ENCODE measurements at places on chromosomes 16 and 17. TPM values are rescaled to one million over a fixed set of nuclear protein-coding genes. Genes with fewer than 3 reads are reported as not detected.
A peak's percentile ranks its signal among the peaks of the same experiment; 100 is the strongest.

DNA sequence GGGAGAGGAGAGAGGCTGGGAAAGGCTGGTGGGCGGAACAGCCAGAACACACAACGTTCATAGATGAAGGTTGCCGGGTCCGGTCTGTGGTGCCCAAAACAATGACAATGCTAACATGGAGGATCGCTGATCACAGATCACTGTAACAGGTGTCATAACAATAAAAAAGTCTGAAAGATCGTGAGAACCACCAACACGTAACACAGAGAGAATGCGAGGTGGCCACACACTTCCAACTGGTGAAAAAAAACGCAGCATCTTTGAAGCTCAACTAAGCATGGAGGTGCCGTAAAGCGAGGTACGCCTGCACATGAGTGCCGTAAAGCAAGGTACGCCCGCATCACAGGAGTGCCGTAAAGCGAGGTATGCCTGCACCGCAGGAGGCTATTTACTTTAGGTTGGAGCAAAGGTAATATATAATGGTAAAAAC is 42.3 kb downstream of the ABR start:
- no peak for DNase-seq
- no peak overlapping the region for H3K27ac ChIP-seq
- no peak overlapping the region for H3K4me3 ChIP-seq
- peaks cover 49% of the 10 kb centered on the region for H3K4me1 ChIP-seq
- no peaks in the 10 kb centered on the region for H3K27me3 ChIP-seq

DNA sequence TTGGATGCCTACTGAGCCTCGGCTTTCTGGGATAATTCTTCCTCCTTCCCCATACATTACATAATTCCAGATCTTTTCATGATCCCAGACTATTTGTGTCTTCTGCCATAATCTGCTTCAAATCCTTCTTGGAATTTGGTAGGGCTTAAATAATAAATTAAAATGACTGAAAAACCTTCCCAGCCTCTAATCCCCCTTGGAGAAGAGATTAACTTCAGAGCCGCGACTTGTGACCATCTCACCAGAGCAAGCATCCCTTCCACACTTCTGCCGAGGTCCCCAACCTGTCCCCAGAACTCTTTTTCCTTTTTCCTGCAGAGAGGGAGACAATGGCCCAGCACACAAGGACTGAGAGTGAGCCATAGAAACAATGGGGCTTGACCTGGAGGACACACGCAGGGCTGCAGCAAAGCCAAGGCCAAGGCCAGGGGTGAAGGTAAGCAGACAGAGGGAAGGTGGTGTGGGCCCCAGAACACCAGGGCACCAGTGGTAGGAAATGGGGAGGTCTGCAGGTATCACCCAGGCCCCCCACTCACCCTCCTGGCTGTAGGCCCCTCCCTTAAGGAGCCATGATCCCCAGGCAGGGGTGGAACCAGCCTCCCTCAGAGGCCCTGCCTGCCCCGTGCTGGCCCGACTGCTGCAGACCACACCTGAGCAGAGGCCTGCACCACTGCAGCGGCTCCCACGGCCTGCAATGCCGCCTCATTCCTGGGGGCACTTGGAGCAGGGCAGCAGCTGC is 9.6 kb upstream of the BCAR1 start:
- H3K27me3 ChIP-seq: no peaks in the 10 kb centered on the region
- no peak overlapping the region for H3K4me3 ChIP-seq
- no peaks in the 10 kb centered on the region for H3K36me3 ChIP-seq
- no peak for DNase-seq
- peaks cover 96% of the 10 kb centered on the region for H3K4me1 ChIP-seq

GRCh38 chr17:42354956-42355843 is 33.0 kb downstream of the STAT3 start:
- H3K4me1 ChIP-seq: peaks cover 85% of the 10 kb centered on the region
- H3K27me3 ChIP-seq: no peaks in the 10 kb centered on the region
- H3K4me3 ChIP-seq: no peak overlapping the region
- H3K36me3 ChIP-seq: no peaks in the 10 kb centered on the region
- DNase-seq: no peak

- H3K27me3 ChIP-seq: peaks cover 53% of the 10 kb centered on the region
- H3K36me3 ChIP-seq: no peaks in the 10 kb centered on the region
- peak overlapping the region; percentile 67 for H3K4me3 ChIP-seq
- no peak overlapping the region for H3K27ac ChIP-seq
- DNase-seq: no peak
Observed at GRCh38 chr17:76140661-76141211, 309 bp downstream of the FOXJ1 start.

GRCh38 chr17:57684711-57685498 is 60.2 kb downstream of the CCDC182 start:
- no peak for DNase-seq
- no peaks in the 10 kb centered on the region for H3K4me1 ChIP-seq
- H3K36me3 ChIP-seq: no peaks in the 10 kb centered on the region
- H3K4me3 ChIP-seq: no peak overlapping the region

- H3K27me3 ChIP-seq: peaks cover 82% of the 10 kb centered on the region
- no peak within 1 kb of the TSS for H3K27ac ChIP-seq
- H3K36me3 ChIP-seq: no peaks in the 10 kb centered on the region
- peaks cover 29% of the 10 kb centered on the region for H3K4me1 ChIP-seq
- DNase-seq: peak; percentile 16
Observed at GRCh38 chr16:23182679-23183542, at the start of gene SCNN1G. TSS of gene SCNN1G (plus strand) at chr16:23182745. CDS start at chr16:23186272, 3,527 bp downstream.

DNA sequence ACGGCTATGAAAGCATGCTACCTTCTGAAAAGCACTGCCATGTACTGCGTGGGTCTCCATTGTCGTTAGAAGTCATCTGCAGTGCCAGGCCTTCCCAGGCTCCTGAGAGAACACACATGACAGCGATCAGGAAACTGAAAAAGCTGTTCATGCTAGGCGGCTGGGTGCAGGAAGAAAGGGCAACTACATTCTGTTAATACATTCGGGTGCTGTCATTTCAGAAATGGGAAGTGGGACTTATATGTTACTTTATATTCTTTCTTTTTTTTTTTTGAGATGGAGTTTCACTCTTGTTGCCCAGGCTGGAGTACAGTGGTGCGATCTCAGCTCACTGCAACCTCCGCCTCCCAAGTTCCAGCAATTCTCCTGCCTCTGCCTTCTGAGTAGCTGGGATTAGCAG is 19.9 kb downstream of the CFAP20 start:
- no peak overlapping the region for H3K4me3 ChIP-seq
- peaks cover 34% of the 10 kb centered on the region for H3K4me1 ChIP-seq
- no peaks in the 10 kb centered on the region for H3K27me3 ChIP-seq
- H3K27ac ChIP-seq: no peak overlapping the region
- peaks cover 24% of the 10 kb centered on the region for H3K36me3 ChIP-seq

- H3K4me3 ChIP-seq: peak overlapping the region; percentile 69
- no peaks in the 10 kb centered on the region for H3K27me3 ChIP-seq
- H3K36me3 ChIP-seq: peaks cover 10% of the 10 kb centered on the region
- DNase-seq: peak; percentile 83
Observed at GRCh38 chr16:4328046-4328781, 12.3 kb downstream of the GLIS2 start.

DNA sequence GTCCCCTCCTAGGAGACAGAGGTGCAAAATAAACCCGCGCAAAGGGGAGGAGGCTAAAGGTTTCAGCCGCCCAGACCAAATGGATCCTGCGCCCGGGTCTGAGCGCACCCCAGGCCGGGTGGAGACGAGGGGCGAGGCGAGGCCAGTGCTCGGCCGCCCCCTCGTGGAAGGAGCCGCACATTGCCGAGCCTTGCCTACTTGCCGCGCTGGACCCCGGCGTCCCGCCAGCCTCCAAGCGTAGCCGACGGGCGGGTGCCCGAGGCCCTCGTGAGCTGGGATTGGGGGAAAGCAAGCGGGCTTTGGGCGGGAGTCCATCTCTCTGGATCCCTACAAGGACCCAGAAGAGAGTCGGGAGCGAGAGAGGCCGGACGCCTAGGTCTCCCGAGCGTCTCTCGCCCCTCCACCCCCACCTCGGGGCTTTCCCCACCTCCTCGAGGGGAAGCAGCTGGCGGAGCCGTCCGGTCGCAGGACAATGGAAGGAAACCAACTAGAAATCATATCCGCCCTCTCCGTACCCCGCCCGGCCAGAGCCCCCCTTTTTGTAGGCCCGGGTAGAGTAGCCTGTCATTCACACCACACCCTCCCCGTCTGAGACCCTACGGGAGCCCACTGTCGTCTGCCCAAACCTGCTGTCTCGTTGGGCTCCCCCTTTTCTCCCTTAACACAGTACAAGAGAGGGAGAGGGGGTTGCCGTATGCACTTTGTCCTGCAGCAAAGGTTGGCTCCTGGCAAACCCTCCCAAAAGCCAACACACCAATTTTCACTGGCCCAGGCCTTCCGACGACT is 664 bp upstream of the BCL6B start:
- H3K36me3 ChIP-seq: peaks cover 4% of the 10 kb centered on the region
- peaks cover 91% of the 10 kb centered on the region for H3K4me1 ChIP-seq
- H3K4me3 ChIP-seq: peak overlapping the region; percentile 68
- peak overlapping the region; percentile 99 for H3K27ac ChIP-seq
- peaks cover 20% of the 10 kb centered on the region for H3K27me3 ChIP-seq

DNA sequence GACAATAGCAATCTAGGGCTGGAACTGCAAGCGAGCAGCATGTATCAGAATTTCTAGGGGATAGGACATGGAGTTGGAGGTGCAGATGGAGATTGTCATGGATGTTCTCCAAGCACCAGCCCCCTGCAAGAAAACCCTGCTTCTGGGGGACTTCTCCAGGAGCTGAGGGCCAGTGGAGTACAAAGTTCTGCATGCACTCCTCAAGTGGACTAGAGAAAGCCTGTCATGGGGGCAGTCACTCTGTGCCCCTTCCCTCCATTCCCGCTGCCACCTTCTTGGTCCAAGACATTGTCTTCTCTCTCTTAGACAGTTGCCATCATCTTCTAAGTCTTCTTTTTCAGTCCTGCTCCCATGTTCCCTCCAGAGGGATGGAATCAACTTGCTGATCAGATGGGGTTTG is 87.9 kb downstream of the AIPL1 start:
- H3K27ac ChIP-seq: no peak overlapping the region
- H3K36me3 ChIP-seq: no peaks in the 10 kb centered on the region
- DNase-seq: no peak
- peaks cover 45% of the 10 kb centered on the region for H3K27me3 ChIP-seq
- H3K4me3 ChIP-seq: no peak overlapping the region

DNA sequence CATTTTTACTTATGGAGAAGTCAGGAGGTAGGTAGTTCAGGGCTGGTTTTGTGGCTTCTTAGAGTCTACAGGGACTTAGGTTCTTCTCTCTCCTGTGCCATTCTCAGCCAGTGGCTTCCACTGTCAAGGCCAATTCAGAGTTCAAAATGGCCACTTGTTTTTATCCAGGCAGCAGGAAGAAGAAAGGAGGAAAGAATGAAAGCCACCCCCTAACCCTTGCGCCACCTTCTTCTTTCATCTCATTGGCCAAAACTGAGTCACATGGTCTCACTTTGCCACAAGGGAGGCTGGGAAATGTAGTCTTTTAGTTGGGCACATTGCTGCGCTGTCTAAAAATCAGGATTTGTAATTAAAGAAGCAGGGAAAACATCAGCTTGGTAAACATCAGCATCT is 60.8 kb upstream of the MED9 start:
- peak overlapping the region; percentile 85 for H3K27ac ChIP-seq
- peaks cover 68% of the 10 kb centered on the region for H3K4me1 ChIP-seq
- no peaks in the 10 kb centered on the region for H3K27me3 ChIP-seq
- H3K4me3 ChIP-seq: no peak overlapping the region
- no peak for DNase-seq

DNA sequence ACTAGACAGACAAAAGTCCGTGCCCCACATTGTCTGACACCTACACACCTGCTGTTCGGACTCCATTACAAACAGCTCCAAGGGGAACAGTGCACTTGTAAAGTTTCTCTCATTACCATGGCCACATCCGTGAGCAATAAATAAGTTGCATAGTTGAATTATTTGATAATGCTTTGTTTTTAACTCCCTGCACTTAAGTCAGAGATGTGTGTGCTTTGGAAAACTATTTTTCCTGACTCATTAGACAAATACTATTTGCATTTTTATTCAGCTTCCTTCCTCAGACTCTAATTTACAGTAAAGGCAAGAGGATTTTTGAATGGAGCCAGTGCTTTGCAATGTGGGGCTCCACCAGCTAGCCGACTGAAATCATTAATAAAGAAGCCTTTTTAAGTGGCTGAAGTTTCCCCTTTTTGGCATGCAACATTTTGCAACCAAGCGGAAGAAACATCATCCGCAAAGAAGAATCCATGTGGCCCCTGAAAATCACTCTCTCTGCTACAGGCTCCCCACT is 6.5 kb upstream of the CCL2 start:
- peaks cover 68% of the 10 kb centered on the region for H3K4me1 ChIP-seq
- H3K27ac ChIP-seq: peak overlapping the region; percentile 91
- no peaks in the 10 kb centered on the region for H3K27me3 ChIP-seq
- no peak overlapping the region for H3K4me3 ChIP-seq

DNA sequence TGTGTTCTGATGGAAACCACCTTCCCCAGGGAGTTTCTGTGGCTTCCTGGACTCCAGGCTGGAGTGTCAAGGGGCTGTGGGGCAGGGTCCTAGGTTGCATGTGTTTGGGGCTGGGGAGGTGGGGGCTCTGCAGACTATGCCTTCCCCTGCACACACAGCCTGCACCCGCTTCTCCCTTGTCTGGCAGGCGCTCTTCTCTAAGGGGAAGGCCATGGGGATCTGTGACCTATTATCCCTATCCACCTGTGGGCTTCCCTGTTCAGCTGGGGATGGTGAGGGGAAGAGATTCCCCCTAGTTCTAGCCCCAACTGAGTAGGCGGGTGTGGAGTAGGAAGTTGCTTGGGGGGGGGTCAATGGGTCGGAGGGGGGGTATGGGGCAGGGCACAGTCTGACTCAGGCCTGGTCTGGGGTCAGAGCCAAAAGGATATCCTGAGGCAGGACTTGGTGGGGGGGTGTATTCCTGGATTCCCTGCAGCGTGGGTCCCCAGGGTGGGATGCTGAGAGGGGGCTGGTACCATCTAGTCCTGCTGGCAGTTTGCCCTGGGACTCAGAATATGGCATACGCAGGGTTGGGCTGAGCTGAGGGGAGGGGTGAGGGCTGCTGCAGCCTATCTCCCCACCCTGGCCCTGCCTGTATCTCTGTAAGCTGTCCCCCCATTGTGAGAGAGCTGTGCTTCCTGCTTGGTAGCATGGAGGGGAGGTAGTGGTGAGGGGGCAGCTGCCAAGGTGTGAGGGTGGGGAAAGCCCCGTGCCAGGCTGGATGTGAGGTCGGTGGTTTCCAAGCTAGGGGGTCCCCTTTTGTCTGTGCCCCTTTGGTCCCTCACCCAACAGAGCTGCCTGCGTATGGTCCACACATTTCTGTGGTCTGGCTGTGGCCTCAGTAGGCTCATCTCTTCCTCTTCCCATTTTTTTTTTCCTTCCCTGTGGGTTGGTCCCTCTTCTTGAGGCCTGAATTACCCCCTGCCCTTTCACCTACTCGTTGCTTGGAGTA is 14.7 kb downstream of the RARA start:
- H3K36me3 ChIP-seq: no peaks in the 10 kb centered on the region
- DNase-seq: peak; percentile 73
- peak overlapping the region; percentile 78 for H3K4me3 ChIP-seq
- H3K4me1 ChIP-seq: peaks cover 100% of the 10 kb centered on the region
- H3K27ac ChIP-seq: peak overlapping the region; percentile 90
- H3K27me3 ChIP-seq: no peaks in the 10 kb centered on the region

Gene TNS4
- total RNA-seq: not detected

Gene KRTAP9-2
- not detected for total RNA-seq

Gene TAF15
- total RNA-seq: 113 TPM

Gene BPTF
- 79.2 TPM for total RNA-seq

Gene TBC1D3
- not detected for total RNA-seq

Gene HAPSTR1
- total RNA-seq: 52.3 TPM

Gene RDM1
- not detected for total RNA-seq

Gene ZNF205
- total RNA-seq: 8.0 TPM

Gene KRT12
- total RNA-seq: not detected

Gene CCL8
- total RNA-seq: 0.41 TPM

Gene EPX
- total RNA-seq: not detected

Gene PRCD
- total RNA-seq: 3.9 TPM

Data from left ventricle myocardium inferior (tissue), 1 donor.